Right ventricle myocardium inferior (tissue), 1 donor: ENCODE measurements at places on chromosomes 1 and 21. TPM values are rescaled to one million over a fixed set of nuclear protein-coding genes. Genes with fewer than 3 reads are reported as not detected.

Gene PDZK1IP1
- total RNA-seq: not detected

Gene KIRREL1
- total RNA-seq: 11.3 TPM

Gene OPTC
- total RNA-seq: not detected

Gene SPRR2F
- total RNA-seq: not detected

Gene RLF
- total RNA-seq: 12.7 TPM

Gene GDAP2
- total RNA-seq: 15.9 TPM

Gene OTUD7B
- 24.5 TPM for total RNA-seq

Gene GMEB1
- 6.5 TPM for total RNA-seq

Gene ATP6V1G3
- total RNA-seq: not detected

Gene AMY1B
- not detected for total RNA-seq

Gene MTF2
- total RNA-seq: 7.1 TPM

Gene SLC2A5
- 3.6 TPM for total RNA-seq

Gene OLIG2
- total RNA-seq: not detected

Gene ACTA1
- 1,694 TPM for total RNA-seq

Gene DENND1B
- total RNA-seq: 22.9 TPM

Gene MATN1
- not detected for total RNA-seq

Gene C1orf226
- total RNA-seq: 4.6 TPM

Gene TMEM52
- 1.2 TPM for total RNA-seq

Gene PGBD5
- total RNA-seq: 15.5 TPM

Gene PLXNA2
- total RNA-seq: 15.3 TPM

Gene SNX7
- total RNA-seq: 21.2 TPM
